ENCODE measurements at places on chromosomes 16 and 17.

GRCh38 chr17:57880086-57880456 lies 30.2 kb upstream of the MRPS23 start:
- DNase-seq, result no peak

DNA sequence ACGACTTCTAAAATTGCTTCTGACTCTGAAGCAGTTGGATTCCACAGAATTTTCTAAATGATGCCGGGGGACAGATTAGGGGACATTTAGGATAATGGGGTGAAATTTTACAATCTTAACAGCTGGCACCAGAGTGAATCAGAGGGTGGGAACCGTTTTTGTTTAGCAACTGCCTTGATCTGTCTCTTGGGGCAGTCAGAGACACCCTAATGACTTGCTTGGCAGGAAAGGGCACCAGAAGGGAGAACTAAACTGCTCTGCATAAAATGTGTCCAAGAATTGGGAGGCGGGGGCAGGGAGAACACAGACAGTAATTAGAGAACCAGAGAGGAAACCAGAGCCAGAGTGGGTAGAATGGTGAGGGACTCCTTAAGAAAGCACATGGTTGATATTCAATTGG lies 6.1 kb upstream of the ABCC12 start:
- no peak for DNase-seq

GRCh38 chr17:9643611-9644010 lies 1.7 kb upstream of the USP43 start:
- no peak for DNase-seq

- no peak for DNase-seq
These were observed 1.6 kb upstream of the ADGRG3 start for GRCh38 chr16:57666353-57667047.

GRCh38 chr17:81083125-81083765 lies 48.3 kb downstream of the BAIAP2 start:
- DNase-seq, result no peak

DNA sequence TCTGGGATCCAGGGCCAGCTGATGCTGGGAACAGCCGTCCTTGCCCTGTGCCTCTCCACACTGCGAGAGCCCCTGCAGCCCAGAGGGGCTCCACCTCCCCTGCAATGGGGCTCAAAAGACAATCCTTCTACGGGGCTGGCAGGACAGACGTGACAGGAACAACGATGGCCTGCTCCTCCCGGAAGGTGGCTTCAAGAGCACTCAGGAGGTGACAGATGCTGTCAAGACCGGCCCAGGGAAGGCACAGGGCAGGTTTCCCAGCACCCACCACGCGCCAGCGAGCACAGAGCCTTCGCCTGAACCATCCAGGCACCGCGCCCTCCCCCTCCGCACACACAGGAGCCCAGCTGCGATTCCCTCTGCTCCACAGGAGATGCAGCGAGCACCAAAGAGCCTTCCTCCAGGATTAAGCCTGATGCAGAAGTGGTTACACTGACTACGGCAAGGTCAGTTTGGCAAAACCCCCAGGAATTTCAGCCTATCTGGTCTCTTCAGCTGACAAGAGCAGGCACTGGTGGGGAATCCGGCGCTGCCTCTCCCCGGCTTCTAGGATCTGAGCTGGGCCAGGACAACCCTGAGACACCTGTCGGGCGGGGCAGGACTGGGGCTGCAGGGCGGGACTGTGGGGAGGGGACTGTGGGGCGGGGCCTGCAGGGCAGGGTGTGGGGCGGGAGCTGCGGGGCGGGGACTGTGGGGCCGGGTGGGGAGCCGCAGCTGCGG lies 103.4 kb downstream of the ZNF778 start:
- DNase-seq, result no peak

DNA sequence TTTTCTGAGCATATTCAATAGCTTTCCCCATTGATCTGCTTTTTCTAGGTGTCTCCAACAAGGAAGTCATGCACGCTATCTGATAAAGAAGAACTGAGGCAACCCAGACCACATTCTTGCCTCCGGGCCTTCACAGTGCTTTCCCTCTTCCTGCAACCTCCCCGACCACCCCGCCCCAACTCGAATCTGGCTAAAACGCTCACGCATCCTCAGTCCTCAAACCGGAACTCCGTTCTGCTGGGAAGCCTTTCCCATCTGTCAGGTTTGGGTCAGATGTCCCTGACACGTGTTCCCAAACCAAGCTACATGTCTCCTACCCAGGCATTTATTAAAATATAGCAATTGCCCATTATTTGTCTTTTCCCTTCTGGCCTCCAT lies 112.7 kb downstream of the VPS53 start:
- no peak for DNase-seq

- DNase-seq, result no peak
These were observed 335 bp downstream of the NECAB2 start for GRCh38 chr16:83968306-83968851.

GRCh38 chr16:59783191-59783590 lies 1049.1 kb upstream of the GOT2 start:
- DNase-seq, result no peak

GRCh38 chr17:50259477-50260324 lies 14.6 kb upstream of the TMEM92 start:
- DNase-seq, result no peak

DNA sequence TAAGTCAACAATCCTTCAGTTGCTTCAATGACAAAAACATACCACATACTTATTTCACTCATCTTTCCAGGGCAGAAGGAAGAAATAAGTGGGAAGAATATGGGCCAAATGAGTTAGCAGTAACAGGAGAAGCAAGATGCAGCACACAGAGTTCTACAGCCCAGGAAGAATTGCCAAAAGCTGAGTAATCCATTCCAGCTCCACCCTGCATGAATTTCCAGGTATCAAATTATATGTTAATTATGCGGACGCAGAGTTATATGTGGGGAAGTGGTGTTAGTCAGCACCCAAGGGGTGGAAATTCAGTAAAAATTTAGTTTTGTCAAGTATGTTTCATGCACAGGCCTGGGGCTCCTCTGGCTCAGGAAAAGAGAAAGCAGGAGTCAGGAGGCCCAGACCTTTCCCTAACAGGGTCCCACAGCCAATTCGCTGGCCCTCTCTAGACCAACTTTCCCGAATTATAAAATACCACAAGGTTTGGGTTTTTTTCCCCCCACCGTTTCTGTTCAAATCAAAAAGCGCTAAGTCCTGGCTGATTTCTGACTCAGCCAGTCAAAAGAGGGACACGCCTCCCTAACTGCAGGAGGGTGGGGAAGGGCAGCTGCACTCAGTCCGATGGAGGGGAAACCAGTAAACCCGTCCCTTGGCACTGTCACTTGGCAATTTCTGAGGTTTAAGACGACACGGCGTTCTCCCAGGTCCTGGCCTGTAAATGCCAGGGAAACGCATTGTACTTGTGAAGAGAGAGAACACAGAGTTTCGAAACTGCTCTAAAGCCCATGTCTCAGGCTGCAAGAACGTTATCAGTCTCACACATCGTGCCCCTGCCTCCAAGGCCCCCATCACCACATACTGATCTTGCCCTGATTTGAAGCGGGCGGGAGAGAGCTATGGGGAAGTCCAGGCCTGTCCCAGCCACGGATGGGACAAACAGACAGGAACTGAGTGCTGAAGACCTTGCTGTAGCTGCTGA lies 58.1 kb downstream of the ZFHX3 start:
- DNase-seq, result peak; percentile 45

DNA sequence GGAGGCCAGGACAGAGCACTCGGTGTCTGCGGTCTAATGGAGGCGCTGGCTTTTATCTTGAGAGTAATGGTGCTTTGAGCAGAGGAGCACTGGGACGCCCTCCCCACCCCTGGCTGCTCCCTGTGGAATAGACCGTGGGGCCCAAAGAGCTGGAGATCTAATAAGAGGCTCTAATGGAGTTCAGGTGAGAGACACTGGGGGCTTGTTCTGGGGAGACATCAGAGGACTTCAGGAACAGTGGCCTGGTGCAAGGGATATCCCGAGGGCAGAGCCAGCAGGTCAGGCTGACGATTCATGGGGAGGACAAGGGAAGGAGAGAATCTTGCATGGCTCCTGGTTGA lies 9.5 kb upstream of the KRT19 start:
- no peak for DNase-seq

GRCh38 chr16:67936124-67936879 lies at the start of gene PSMB10:
Gene PSMB10 (minus strand): TSS chr16:67936850. CDS start chr16:67936749, 101 bp downstream.
- DNase-seq, result peak; percentile 40

GRCh38 chr17:47850692-47851573 lies at the start of gene SP6:
Gene SP6 (minus strand): TSS chr17:47851163. CDS start chr17:47848429, 2,734 bp downstream.
- DNase-seq, result no peak

GRCh38 chr17:47640076-47640475 lies 9.6 kb upstream of the KPNB1 start:
- DNase-seq, result no peak

Data from substantia nigra (tissue), 51 donors.